ENCODE measurements at places on chromosomes 2 and 18. TPM values are rescaled to one million over a fixed set of nuclear protein-coding genes. Genes with fewer than 3 reads are reported as not detected.

- DNase-seq = no peak
These were observed 28.5 kb upstream of the FAHD2A start for GRCh38 chr2:95374029-95374428.

DNA sequence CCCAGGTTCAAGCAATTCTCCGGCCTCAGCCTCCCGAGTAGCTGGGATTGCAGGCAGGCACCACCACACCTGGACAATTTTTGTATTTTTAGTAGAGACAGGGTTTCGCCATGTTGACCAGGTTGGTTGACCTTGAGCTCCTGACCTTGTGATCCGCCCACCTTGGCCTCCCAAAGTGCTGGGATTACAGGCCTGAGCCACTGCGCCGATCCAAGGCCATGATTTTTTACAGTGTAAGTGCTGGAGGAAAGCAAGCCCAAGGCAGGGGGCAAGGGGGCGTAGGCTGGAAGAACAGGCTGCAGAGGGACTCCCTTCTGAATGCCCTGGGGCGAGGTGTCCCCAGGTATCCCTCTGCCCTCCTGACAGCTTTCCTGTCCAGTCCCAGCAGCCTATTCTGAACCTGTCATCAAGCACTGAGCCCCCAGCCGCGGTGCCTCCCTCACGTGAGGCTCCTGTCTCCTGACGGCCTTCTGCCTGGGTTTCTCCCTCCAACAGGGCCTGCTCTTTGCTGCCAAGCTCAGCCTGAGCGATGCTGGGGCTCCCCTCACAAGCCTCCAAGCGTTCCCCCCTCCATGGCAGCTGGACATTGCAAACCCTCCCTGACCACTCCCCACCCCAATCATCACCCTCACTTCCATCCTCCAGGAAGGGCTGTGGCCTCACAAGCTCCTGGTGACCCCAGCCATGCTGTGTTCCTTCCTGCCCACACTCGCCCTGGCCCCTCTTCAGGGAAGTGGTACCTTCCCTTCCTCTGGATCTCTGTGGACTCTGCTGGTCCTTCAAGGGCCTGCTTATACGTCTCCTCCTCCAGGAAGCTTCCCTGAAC, 37.6 kb downstream of the ZFP36L2 start:
- no peak for DNase-seq

DNA sequence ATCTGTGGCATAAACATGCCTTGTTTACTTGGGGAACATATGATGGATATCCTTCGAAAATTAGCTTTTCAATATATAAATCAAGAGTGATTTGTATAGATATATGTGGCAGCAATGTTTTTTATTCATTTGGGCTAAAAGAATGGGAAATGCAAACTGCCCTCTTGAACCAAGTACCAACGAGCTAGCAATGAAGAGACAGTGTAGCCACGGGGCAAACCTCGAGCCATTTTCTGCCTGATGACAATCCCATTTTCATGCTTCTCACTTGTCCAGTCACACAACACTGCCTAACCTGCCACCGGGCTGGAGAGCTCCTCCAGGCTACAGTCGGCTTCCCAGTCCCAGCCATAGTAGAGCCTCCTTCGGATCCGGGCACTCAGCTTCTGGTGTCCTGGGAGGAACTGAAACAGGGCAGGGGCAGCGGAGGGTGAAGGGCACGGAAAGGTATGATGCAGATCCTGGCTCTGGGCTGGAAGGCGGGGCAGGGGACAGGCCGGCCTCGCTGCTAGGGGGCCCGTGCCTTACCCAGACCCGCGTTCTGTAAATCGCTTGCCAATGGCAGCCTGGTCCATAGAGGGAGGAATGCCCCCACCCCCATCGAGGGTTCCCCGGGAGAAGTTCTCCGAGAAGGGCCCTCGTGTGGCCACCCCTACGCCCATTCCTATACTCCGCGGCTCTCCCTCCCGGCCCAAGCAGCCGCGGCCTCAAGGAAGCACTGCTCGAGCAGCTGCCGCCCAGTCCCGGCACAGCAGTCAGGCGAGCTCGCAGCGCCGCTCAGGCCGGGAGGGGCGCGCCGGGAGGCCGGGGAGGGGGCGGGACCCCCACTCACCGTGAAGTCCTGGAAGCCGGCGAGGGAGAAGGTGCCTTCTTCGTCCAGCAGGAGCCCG, 552 bp downstream of the CNPPD1 start:
- peak; percentile 71 for DNase-seq

Gene DNAH6
- total RNA-seq = 0.61 TPM

DNA sequence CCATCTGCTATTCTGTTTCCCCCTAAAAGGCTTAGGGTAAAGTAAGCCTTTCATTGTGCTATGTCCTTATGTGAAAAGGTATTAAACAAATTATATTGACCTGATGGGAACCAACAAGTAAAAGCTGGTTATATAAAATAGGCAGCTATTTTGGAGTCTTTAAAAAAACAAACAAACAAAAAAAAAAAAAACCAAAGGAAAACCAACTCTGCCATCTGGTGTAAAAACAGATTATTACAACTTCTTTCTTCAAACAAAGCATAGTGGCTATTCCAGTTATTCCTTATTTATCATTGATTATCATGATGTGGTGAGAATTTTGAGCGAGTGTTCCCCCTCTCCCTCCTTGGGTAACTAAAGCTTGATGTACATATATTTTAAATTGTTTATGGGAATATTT, 122.3 kb upstream of the FHL2 start:
- DNase-seq = no peak

DNA sequence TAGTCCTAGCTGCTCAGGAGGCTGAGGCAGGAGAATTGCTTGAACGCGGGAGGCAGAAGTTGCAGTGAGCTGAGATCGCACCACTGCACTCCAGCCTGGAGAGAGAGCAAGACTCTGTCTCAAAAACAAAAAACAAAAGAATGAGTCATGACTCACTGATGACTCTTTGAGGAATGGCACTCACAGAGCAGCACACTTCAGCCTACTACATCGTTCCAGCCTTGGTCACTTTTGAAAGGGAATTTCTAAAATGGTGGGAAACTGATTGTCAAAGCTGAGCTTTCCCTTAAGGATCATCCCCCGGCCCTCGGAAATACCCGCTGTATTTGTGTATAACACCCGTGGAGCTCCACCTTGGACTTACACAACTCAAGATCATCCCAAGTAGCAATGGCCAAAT, 217.3 kb upstream of the HS6ST1 start:
- DNase-seq = no peak

GRCh38 chr2:118091140-118091478, 2.8 kb downstream of the INSIG2 start:
- DNase-seq = no peak

DNA sequence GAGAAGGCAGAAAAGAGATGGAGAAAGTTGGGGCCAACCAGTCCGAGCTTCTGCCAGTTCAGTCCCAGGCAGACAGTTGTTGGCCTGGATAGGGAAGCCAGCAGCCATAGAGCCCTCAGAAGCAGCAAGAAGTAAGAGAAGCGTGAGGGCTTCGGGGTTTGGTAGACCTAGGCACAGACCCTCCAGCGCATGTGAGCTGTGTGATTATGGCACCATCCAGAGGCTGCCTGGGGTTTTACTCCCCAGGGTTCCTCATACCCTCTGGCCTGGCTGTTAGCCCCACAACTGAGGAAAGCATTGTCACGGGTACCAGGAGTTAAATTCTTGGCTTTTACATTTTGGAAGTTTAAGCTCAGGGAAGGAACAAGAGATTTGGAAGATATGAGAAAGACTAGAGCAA, 93.7 kb upstream of the RAB6C start:
- no peak for DNase-seq

- DNase-seq = no peak
These were observed 8.5 kb downstream of the SP9 start for GRCh38 chr2:174343343-174343622.

Gene DNAJC5G
- total RNA-seq = not detected

Gene RASGRP3
- total RNA-seq = 5.1 TPM

Gene TNFRSF11A
- 56.2 TPM for total RNA-seq

DNA sequence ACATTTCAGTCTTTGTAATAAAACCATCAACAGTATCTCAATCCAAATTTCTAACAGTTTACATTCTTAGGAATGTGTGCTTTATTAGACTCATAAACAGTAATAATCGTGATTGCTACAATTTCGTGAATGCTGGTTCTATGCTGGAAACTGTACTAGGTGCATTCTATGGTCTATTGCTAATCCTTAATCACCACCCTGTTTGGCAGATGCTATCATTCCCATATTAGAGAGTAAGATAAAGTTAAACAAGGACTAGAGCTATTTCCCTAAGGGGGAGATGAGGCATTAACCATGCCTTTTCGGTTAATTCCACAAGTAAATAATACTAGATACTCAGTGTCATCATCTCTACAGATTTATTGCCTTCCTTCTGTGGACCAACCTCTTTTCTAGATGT, 244.0 kb downstream of the PAX3 start:
- no peak for DNase-seq

DNA sequence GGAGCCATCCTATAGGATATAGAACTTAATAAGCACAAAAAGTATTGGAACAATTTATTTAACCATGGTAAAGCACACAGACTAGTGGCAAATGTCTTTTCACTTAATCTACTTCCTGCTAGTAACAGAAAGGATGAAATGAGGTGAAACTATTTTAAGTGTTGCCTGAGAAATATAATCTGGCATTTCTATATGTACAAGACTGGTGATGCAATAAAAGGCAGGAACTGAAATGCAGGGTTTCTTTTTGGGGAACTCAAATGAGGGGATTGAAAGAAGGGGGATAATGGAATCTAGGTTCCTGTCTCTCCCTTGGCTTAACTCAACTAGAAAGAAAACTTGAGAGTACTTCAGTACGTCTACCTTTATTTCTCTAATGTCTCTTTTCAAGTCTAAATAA, 122.3 kb downstream of the MEMO1 start:
- DNase-seq = no peak

Gene APLF
- total RNA-seq = 3.4 TPM

DNA sequence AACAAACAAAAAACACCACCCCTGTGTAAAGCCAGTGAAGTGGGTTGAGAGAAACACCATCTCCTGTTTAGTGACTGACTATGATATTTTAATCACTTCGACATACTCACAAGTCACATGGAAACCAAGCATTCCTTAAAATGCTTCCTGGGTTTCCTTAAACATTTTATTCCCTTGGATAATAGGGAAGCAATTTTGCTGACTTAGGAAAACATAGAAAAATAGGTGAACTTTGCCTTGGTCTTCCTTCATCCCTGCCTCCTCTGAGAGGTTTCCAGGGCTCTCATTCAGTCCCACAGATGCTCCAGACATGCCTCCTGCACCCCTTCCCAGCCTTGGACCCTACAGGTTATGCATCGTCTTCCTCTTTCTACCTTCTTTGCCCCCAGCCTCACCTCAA, 122.6 kb upstream of the SERPINE2 start:
- DNase-seq = no peak

DNA sequence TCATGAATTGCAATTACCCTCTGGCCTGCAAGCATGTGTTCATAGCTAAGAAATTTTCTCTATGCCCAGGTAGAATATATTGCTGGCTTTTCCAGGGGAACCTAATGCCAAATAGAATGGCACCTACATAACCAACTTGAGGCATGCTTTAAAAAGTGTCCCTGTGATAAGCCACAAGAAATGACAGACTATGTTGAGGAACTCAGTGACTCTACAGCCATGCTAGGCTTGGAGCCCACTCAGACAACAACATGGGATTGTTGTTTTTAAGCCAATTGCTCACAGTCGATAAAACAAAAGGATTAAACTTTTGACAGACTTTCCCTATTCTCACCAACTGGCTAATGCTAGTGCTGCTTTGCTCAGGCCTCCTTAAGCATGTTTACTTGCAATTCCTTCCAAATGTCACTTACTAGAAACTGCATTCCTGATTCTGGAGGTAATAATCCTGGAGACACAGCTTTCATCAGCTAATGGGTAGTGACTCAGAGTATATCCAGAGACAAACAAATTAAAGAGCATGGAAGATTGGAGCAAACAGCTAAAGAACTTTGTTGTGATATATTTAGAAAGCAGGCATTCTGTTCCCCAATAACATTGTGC, 249.0 kb downstream of the SLC8A1 start:
- no peak for DNase-seq

GRCh38 chr18:8823530-8823929, 118.2 kb downstream of the MTCL1 start:
- no peak for DNase-seq

Gene CD226
- total RNA-seq = 1.0 TPM

- no peak for DNase-seq
These were observed 97.6 kb downstream of the KLHL29 start for GRCh38 chr2:23482607-23483006.
